ENCODE measurements at places on chromosomes 11 and 22.

- no peak for DNase-seq
Observed at GRCh38 chr22:37343863-37344734, 61.8 kb downstream of the CYTH4 start.

DNA sequence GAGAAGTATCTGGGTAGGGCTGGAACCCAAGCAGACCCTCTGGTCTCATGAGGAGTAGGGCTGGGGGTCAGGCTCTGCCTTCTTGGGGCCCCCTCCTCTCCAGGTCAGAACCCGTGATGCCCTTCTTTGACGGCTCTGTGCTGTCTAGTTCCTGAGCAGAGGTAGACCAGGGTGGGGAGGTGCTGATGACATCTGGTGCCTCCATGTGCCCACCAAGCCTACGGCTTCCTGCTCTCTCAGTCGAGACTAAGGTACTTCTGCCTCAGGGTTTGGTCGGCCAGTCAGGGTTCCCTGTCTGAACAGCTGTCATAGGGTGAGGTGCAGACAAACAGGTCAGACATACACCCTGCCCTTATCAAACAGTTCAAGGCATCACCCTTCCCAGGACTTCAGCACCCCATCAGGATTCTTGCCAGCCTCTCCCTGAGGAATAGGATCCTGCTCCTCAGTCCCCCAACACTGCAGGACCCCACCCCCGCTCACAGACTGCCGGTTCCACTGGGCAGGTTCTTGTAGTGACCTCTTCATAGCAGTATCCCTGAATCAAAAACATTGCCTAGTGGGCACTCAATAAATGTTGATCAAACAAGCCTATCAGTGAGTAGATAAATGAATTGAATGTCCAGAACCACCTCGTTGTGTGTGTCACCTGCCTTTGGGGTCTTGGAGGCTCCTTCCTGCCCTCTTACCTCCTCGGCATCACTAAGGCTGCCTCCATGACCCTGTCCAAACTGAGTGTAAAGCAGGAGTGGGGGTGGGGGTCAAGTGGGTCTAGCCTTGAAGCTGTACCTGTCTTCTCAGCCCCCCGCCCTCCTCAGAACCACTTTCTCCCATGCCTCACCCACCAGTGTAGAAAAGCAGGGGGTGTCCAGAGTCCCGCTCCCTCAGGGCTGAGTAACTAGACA lies 158.2 kb downstream of the BUD13 start:
- no peak for DNase-seq

GRCh38 chr11:12893787-12894672 lies 115.1 kb upstream of the RASSF10 start:
- peak; percentile 57 for DNase-seq

- no peak for DNase-seq
Observed at GRCh38 chr11:86932924-86933875, 22.0 kb downstream of the FZD4 start.

- no peak for DNase-seq
Observed at GRCh38 chr11:67662835-67663531, 11.4 kb downstream of the ALDH3B2 start.

All from fibroblast of mammary gland (primary cell).